Esophagus muscularis mucosa (tissue), 4 donors: ENCODE measurements at places on chromosomes 3 and 15. TPM values are rescaled to one million over a fixed set of nuclear protein-coding genes. Genes with fewer than 3 reads are reported as not detected.

GRCh38 chr3:110193074-110193473 lies 855.7 kb upstream of the DPPA4 start:
- no peaks in the 10 kb centered on the region for H3K4me1 ChIP-seq
- H3K27ac ChIP-seq, result no peak overlapping the region
- DNase-seq, result no peak
- H3K36me3 ChIP-seq, result no peaks in the 10 kb centered on the region

DNA sequence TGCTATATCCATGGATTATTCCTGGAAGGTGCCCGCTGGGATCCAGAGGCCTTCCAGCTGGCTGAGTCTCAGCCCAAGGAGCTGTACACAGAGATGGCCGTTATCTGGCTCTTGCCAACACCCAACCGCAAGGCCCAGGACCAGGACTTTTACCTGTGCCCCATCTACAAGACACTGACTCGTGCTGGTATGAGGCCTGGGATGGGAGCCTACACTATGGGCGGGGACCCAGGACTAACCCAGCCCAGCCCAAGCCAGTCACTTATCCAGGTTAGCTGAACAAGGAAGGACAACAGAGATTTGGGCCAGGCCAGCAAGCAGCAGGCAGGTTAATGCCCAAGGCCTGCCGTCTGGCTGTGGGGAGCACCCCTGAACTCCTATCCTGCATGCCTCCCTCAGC lies 45.3 kb downstream of the SEMA3G start:
- no peak for DNase-seq
- no peaks in the 10 kb centered on the region for H3K27me3 ChIP-seq
- no peak overlapping the region for H3K4me3 ChIP-seq

GRCh38 chr3:56613016-56613415 lies 56.0 kb downstream of the CCDC66 start:
- H3K27me3 ChIP-seq, result no peaks in the 10 kb centered on the region
- H3K27ac ChIP-seq, result no peak overlapping the region
- no peak overlapping the region for H3K4me3 ChIP-seq
- peaks cover 7% of the 10 kb centered on the region for H3K4me1 ChIP-seq
- peaks cover 8% of the 10 kb centered on the region for H3K36me3 ChIP-seq

DNA sequence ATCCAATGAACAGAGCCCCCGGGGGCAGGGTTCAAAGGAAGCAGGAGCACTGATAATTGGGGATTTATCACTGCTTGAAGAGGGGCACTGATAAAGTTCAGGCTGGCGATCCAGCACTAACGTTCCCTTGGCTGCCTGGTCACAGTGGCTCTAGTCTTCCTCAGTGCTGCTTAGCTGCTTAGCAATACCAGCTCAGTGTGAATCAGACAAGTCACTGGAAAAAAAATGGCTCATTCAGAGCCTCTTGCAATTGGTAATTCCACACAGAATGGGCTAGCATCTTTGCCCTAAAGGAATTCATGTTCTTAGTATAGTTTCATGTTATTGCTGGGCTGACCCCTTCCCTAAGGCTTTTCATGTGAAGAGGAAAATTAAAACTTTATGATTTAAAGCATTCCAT lies 95.7 kb upstream of the SLC2A2 start:
- no peak overlapping the region for H3K4me3 ChIP-seq
- peaks cover 16% of the 10 kb centered on the region for H3K36me3 ChIP-seq
- H3K27ac ChIP-seq, result no peak overlapping the region
- H3K27me3 ChIP-seq, result no peaks in the 10 kb centered on the region
- H3K4me1 ChIP-seq, result no peaks in the 10 kb centered on the region
- DNase-seq, result no peak

The ATP6V1A gene
- 22.8 TPM for total RNA-seq

The MST1R gene
- total RNA-seq, result 1.7 TPM

GRCh38 chr3:25801786-25802185 lies 11.9 kb downstream of the OXSM start:
- no peak overlapping the region for H3K4me3 ChIP-seq
- H3K27me3 ChIP-seq, result no peaks in the 10 kb centered on the region

- no peak overlapping the region for H3K4me3 ChIP-seq
- no peak for DNase-seq
- H3K27me3 ChIP-seq, result no peaks in the 10 kb centered on the region
Measured at GRCh38 chr3:174023421-174023820, 625.9 kb downstream of the NLGN1 start.

DNA sequence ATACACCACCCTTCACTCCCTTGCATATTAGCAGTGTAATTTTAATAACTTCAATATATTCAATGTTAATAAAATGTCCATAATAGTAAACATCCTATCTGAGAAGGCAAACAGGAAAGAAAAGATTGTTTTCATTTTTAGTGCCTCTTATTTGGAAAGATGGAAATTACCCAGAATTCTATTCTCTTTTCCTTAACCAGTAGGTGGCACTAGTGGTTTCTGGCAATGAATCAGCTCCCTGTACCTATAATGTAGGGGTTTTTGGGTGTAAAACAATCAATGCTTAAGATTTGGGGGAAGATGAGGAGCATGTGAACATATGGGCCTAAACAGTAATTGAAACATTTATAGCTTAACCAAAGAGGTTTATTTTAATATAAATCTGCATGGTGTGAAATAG lies 5.7 kb upstream of the SEMA6D start:
- H3K36me3 ChIP-seq, result no peaks in the 10 kb centered on the region
- no peak for DNase-seq
- no peak overlapping the region for H3K27ac ChIP-seq
- peaks cover 11% of the 10 kb centered on the region for H3K4me1 ChIP-seq
- H3K4me3 ChIP-seq, result no peak overlapping the region
- H3K27me3 ChIP-seq, result no peaks in the 10 kb centered on the region
